Natural killer cell (primary cell): ENCODE measurements at places on chromosomes 2 and 18. TPM values are rescaled to one million over a fixed set of nuclear protein-coding genes. Genes with fewer than 3 reads are reported as not detected.

Gene FBXO36
- 1.5 TPM for total RNA-seq

DNA sequence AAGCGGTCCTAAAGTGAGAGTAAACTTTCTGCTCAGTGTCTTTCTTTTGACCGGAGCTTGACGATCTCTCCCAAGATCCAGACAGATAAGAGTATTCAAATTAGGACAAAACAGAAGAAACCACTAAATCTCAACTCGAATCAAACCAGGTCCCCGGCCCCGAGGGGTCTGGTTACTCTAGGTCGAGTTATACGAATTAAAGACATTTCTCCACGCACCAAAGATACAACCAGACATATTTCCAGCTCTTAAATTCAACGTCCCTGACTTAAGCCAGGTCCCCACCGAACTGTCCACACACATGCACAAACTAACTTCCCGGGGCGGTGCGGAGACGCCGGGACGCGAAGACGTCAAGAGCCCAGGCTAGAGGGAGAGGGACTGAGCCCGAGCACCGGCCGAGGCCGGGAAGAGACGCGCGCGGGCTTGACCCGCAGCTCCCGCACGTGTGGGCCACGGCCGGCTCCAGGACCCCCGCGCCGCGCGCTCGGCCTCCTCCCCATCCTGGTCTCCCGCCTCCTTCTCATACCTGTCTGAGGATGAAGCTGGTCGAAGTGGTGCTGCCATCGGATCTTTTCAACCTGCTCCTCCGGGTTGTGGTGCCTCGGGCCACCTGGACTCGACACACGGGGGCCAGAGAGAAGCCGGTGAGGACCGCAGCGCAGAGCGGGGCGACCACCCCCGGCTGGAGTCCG lies 896 bp downstream of the CACNB4 start:
- DNase-seq: no peak
- H3K36me3 ChIP-seq: no peaks in the 10 kb centered on the region
- peaks cover 17% of the 10 kb centered on the region for H3K4me1 ChIP-seq
- H3K27me3 ChIP-seq: peaks cover 24% of the 10 kb centered on the region

DNA sequence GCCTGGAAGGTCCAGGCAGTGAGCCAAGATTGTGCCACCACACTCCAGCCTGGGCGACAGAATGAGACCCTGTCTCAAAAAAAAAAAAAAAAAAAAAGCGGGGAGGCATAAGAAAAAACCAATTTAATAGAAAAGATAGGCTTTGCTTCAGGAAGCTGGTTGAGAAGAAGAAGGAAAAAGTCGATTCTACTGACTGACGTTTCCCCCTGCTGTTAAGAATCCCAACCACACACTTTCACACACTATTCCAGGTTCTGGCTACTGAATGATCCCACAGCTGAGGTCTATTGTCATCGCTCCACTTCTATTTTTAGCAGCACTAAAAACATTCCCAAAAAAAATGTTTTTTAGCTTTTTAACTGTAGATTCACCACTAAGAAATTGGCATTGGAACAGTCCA lies 6.7 kb upstream of the CHCHD5 start:
- H3K27ac ChIP-seq: no peak overlapping the region
- no peak overlapping the region for H3K4me3 ChIP-seq
- peaks cover 2% of the 10 kb centered on the region for H3K4me1 ChIP-seq
- no peak for DNase-seq
- H3K27me3 ChIP-seq: no peaks in the 10 kb centered on the region

GRCh38 chr2:26969077-26969844 lies 1.2 kb upstream of the MAPRE3 start:
- no peaks in the 10 kb centered on the region for H3K36me3 ChIP-seq
- no peak overlapping the region for H3K27ac ChIP-seq
- peaks cover 14% of the 10 kb centered on the region for H3K4me1 ChIP-seq
- peak; percentile 11 for DNase-seq
- H3K27me3 ChIP-seq: peaks cover 2% of the 10 kb centered on the region
